Stimulated activated CD4-positive, alpha-beta T cell treated with anti-CD3 and anti-CD28 coated beads, Interleukin-1b, Interleukin-23, amount 100 ng/mL, for 1 hour (primary cell): ENCODE measurements at places on chromosomes 1 and 21.
A peak's percentile ranks its signal among the peaks of the same experiment; 100 is the strongest.

GRCh38 chr1:92960395-92961130, 699 bp downstream of the DIPK1A start:
- DNase-seq = peak; percentile 33

DNA sequence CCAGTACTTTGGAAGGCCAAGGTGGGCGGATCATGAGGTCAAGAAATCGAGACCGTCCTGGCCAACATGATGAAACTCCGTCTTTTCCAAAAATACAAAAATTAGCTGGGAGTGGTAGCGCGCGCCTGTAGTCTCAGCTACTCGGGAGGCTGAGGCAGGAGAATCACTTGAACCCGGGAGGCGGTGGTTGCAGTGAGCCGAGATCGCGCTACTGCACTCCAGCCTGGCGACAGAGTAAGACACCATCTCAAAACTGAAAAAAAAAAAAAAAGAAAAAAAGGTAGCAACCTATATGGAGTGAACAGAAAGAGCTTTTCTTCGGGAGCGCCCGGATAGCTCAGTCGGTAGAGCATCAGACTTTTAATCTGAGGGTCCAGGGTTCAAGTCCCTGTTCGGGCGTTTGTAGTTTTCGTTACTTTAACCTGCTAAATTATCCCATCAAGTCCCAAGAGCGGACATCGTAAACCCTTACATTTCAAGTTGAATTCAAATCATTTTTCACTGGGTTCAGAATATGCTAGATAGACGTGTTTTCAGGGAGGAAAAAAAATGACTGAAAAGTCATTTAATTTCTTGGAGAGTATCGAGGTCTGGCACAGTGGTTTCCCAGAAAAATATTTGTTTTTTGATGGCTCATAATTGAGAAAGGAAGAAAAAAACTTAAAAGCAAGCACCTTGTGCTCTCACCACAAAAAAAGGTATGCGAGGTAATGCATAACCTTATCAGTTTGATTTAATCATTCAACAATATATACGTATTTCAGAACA, 9.8 kb upstream of the MDM4 start:
- peak; percentile 59 for DNase-seq

DNA sequence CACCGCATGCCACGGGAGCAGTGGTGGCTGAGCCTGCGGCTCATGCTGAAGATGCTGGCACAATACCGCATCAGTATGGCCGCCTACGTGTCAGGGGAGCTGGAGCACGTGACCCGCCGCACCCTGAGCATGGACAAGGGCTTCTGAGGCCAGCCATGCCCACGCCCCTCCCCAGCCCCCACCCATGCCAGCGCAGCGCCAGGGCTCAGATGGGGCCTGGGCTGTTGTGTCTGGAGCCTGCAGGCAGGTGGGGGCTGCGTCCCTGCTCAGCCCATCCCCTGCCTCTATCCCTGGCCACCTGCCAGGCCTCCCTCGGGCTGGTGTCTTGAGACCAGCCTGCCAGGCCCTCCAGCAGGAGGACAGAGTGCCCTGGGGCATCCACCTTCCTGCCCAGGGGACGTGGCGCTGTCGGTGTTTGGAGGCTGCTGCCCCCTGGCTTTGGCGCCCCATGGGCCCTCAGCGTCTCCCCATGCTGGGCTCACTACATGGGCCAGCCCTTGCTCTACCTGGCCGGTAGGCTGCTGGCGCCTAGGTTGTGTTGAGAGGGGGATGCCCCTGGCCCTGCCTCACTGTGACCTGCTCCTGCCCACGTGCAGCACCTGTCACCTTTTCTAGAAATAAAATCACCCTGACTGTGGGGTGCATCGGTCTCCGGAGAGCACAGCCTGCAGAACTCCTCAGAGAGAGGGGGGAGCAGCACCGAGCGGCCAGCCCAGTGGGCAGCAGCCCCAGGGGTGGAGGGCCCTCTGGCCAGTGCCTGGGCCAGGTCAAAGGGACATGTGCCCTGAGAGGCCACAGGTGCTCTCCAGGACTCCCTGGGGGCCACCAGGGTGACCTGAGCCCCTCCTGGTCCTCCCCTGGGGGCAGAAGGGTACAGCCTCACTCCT, 12.2 kb downstream of the CFAP410 start:
- no peak for DNase-seq

GRCh38 chr1:46183079-46183847, 7.0 kb upstream of the P3R3URF start:
- DNase-seq = no peak

- DNase-seq = no peak
Measured at GRCh38 chr1:9476790-9477463, 62.3 kb upstream of the SLC25A33 start.

GRCh38 chr1:61083807-61084440, 1.6 kb downstream of the NFIA start:
- no peak for DNase-seq

DNA sequence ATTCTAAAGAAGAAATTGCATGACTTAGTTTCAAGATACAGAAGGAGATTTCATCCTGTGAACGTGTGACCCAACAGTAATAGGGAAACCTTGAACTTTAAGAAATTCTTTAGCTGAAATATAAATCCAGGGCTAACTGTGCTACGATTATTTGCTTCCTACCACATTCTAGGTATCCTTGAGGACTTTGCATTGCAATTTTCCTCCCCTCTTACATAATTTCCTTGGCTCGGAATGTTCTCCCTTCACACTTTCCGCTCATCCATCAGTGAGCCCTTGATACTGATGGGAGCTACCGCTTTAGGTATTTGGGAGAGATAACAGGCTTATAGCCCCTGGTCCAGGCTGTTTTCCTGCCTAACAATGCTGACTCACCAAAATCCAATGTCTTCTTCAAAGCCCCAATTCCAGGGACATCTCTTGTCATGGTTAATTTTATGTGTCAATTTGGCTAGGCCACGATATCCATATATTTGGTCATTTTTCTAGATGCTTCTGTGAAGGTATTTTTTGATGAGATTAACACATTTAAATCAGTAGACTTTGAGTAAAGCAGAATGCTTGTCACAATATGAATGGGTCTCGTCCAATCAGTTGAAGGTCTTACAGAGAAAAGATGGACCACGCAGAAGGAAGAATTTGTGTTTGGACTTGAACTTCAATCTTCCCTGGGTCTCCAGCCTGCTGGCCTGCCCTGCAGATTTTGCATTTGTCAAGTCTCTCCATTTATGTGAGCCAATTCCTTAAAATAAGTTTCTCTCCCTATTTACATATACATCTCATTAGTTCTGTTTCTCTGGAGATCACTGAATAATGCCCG, 121.2 kb downstream of the PTPN14 start:
- no peak for DNase-seq

DNA sequence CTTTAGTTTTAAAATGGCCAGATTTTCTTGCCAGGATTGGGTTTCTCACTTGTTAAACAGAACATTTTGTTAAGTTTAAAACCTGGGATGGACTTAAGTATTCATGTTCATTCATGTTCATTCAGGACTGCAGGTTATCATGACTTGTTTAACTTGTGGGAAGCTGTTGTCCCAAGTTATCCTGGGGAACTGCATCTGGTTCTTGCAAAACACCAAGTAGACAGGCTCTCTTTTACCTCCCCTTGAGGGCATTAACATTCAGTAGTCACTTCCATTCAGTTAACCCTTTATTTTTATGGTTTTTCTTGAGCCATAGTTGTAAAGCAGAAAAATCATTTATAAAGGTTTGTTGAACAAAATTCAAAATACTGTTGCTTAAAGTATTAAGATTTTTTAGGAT, 8.1 kb downstream of the SOD1 start:
- DNase-seq = no peak

- no peak for DNase-seq
Measured at GRCh38 chr1:235511470-235512240, 7.4 kb upstream of the B3GALNT2 start.

DNA sequence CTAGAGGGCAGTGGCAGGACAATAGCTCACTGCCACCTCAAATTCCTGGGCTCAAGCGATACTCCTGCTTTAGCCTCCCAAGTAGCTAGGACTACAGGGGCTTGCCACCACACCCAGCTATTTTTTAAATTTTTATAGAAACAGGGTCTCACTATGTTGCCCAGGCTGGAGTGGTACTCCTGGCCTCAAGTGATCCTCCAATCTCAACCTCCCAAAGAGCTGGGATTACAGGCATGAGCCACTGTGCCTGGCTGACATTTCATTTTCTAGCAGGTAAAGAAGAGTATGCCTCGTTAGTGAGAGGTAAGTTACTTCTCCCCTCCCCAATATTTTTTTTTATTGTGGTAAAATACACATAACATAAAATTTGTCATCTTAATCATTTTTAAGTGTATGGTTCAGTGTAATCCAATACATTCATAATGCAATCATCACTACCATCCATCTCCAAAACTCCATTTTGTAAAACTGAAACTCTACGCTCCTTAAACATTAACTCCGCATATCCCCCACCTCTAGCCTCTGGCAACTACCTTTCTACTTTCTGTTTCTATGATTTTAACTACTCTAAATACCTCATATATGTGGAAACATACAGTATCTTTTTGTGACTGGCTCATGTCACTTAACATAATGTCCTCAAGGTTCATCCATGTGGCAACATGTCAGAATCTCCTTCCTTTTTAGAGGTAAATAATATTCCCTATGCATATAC, 22.4 kb downstream of the ZZZ3 start:
- DNase-seq = no peak

GRCh38 chr21:15775291-15775690, 45.5 kb downstream of the USP25 start:
- DNase-seq = no peak

GRCh38 chr1:147236448-147236847, 6.0 kb upstream of the CHD1L start:
- DNase-seq = no peak

DNA sequence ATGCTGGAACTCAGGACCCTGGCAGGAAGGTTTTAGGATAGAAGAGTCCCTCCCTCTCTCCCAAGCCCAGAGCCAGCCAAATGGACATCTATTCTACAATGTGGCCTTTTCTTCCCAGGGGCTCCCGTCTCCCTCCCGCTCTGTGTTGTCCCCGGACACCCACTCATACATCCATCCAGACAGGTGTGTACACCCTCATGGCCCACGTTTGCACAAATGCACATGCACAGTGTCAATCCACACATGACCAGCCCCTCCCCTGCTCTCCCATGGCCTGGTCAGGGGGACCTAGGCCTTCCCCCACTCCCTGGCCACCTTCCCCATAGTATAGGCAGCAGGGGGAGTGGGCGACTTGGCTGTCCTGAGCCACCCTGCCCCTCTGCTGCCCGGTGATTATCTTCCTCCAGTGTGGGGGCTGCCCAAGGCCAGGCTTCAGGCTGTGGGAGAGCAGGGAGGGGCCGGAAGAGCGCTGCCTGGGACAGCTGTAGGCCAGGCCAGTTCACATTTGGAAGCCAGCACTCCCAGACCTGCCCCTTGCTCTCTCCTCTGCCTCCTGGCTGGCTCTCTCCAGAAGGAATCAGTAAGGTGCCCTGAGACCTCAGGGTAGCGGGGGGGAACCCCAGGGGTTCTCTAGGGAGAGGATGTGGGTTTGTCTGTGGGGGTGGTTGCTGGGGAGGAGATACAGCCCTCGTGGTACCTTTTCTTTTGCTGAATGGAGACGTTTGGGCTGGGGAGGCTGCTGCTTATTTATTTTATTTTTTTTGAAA, 4.1 kb upstream of the PTPN7 start:
- DNase-seq = no peak

- DNase-seq = no peak
Measured at GRCh38 chr1:228099331-228099732, 3.8 kb downstream of the C1orf35 start.

DNA sequence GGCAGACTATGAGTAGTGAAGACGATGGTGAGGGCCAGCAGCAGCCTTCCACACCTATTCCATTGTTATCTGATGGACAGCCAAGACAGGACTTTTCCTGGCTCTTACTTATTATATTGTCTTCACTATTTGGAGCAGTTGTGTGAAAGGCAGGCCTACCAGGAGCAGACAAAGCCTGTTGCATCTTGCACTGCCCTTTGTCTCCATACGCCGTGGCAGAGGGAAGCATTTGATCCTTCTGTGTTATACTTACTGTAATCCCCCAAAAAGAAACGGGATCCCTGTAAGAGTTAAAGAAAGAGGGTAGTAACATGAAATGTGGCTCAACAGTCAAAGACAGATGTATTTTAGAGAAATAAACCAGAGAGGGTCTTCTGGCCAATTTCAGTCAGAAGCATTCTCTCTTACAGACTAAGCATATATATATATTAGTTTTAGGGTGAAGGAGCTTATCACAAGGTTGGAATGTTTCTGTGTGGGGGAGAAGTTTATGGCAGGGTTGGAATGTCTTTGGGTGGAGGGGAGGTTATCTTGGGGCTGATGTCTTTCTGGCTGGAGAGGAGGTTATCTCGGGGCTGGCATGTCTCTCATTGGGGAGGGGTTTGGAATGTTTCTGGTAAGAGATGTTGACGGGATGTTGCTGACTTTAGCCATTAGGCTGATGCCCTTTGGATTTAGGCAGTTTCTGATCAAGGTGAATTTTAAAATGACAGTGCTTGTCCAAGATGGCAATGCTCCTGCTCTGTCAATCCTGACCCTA, 23.4 kb upstream of the HSD3B1 start:
- no peak for DNase-seq

GRCh38 chr1:2027961-2028583, 8.9 kb downstream of the GABRD start:
- no peak for DNase-seq

DNA sequence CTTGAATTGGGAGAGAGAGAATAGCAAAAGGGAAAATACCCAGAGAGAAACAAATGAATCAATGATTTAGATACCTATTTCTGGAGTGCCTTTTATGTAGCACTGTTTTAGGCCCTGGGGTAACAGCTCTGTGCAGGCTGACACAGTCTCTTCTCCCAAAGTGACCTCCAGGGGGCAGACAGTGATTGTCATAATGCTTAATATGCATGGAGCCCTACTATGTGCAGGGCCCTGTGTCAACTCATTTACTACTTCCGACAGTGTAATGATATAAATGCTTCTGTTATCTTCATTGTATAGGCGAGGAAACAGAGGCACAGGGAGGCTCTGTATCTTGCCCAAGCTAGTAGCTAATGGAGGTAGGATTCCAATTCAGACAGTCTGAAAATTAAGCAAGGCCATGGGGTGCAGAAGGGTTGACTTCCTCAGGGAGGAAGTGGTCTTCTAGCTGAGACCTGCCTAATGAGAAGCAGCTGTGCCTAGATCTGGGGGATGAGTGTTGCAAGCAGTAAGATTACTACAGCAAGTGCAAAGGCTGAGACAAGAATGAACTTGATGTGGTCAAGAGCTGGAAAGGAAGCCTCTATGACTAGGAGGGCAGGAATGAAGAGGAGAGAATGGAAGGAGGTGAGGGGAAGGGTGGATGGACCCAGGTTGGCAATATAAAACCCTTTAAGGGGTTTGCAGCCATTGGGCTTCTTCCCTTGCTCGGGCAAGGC, 16.2 kb upstream of the SERINC2 start:
- no peak for DNase-seq

- no peak for DNase-seq
Measured at GRCh38 chr1:156754219-156754618, 2.7 kb upstream of the HDGF start.

DNA sequence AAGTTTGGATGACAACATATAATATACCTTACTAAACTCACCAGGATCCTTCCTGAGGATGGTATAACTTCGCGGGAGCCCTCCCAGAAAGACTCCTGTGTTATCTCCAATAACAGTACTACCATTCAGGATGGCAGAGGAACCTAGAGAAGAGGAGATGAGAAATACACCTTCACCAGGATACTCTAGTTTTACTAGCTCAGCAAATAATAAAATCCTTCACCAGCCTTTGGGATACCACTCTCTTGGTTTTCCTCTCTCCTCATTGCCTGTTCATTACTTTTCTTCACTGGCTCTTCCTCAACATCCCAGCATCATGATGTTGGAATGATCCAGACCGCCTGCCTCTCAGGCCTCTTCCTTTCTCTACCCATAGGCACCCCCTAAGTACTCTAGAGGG, 336.6 kb downstream of the USH2A start:
- DNase-seq = no peak
